GM19239 (cell line): ENCODE measurements at places on chromosomes 3 and 15.

GRCh38 chr3:158703566-158703965, 28.7 kb downstream of the RARRES1 start:
- DNase-seq = no peak

DNA sequence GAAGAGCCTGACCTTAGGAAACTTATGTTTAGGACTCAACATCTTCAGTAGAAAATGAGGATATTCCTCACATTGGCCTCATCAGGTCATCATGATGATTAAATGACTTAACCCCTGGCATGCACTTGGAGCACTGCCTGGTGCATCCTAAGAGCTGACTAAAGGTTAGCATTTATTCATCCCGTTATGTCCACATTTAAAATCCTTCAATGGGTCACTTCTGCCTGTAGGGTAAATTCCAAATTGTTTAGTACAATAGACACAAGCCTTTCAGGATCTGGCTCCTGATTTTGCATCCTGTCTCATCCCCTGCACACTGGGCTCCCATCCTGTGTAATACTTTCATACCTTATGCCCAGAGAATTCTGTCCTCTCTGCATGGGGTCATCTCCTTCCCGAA, 195.2 kb upstream of the MCTP2 start:
- no peak for DNase-seq

- DNase-seq = no peak
Observed at GRCh38 chr3:59496250-59496649, 446.4 kb upstream of the CFAP20DC start.

GRCh38 chr3:34396288-34396687, 597.9 kb downstream of the PDCD6IP start:
- DNase-seq = no peak

GRCh38 chr3:53758846-53759245, 87.4 kb downstream of the CHDH start:
- DNase-seq = no peak
